ENCODE measurements at places on chromosomes 5 and 9.

DNA sequence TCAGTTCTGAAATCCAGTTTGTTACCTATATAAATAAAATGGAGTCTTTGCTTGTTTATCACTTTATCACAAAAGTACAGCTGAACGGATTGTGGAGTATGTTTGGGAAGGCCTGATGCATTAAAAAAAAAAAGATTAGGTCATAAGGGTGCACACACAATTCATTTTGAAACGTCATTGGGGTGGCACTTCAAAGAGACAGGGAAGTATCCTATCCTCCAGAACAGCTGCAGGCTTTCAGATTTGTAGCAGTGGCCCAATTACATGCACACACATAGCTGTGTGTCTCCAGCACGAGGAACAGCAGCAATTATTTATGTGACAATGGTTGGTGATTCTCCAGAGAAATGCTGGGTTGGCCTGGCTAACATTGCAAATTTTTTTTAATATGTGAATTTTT is 46.8 kb upstream of the FER start:
- DNase-seq = no peak

GRCh38 chr5:174400461-174400860 is 323.9 kb upstream of the MSX2 start:
- no peak for DNase-seq

GRCh38 chr5:37737326-37738056 is 102.3 kb downstream of the GDNF start:
- DNase-seq = no peak

- no peak for DNase-seq
Measured at GRCh38 chr5:127092690-127093089, 19.4 kb upstream of the C5orf63 start.

DNA sequence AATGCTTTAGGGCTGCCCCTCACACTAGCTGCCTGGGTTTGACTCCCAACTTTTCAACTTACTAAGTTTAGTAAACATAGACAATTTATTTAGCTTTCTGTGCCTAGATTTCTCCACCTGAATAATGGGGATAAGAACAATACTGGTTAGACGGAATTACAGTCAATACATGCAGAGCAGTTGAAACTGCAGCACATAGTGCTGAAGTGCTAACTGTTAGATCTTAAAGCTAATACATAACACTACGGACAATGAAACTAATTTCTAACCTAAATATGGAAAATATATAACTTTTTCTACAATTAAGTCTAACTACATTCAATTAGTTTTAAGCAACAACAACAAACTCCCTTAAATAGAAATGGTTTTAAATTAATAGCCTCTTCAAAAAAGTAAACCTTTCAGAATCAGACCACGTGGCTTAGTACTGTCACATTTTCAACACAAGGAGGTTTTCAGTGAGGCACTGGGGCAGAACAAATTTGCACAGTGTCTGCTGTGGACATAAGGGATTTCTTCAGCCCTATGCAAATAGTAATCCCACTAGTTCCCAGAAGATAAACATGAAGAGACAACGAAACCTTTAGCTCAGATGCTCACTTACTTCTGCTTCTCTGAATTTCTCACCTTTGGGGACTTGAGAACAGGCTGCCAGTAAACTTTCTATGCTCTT is 293.4 kb downstream of the EDIL3 start:
- no peak for DNase-seq

DNA sequence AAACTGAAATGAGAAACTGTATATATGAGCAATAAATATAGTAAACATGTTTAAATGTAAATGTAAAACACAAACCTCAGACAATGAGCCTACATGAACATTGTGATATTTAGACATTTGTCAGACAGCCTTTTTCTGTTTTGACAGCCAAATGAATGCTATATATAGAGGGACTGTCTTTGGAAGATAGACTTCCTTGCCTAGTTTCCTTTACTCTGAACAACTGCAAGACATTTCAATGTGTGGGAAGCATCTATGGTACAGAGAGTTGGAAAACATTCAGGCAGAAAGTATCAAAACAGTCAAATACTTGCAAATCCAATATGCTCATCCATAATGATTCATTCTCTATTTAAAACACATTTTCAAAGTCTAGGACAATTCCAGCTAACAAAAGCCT is 31.7 kb upstream of the TUSC1 start:
- DNase-seq = no peak

GRCh38 chr5:150649108-150650020 is 8.9 kb downstream of the SYNPO start:
- DNase-seq = no peak

GRCh38 chr5:88092358-88092757 is 176.3 kb downstream of the TMEM161B start:
- no peak for DNase-seq

DNA sequence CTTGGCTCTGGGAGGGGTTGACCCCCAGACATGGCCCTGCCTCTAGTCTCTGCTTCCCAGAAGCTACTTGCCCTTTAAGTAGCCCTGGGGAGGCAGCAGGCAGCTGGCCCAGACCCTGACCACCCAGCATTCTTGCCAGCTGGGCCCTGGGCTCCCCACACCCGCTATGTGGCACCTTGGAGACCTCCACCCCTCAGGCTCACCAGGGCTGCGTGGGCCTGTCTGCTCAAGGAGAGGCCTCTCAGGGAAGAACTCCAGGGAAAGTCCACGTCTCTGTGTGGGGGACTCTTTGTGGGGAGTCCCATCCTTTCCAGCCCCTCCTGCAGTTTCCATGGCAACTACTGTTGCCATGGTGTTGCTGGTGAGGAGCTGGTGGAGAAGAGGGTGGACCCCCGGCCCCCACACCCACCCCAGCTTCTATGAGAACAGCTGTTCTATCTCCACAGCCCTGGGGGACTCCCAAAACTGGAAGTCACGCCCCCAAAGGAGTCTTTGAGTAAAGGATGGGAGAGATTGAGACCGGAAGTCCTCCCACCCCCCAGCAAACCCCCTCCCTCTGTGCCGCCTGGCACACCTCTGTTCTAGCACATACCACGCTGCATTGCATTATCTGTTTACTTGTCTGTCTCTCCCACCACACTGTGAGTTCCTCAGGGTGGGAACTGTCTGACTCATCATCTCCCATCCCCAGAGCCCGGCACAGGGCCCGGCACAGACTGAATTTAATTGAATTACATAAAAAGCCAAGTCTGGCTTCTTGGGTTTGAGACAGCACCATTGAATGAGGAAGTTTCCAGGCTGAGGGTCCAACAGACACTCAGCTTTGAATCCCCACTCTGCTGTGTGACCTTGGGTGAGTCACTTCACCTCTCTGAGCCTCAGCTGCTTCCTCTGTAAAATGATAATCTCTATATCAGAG is 12.6 kb downstream of the DNM1 start:
- no peak for DNase-seq

All from foreskin keratinocyte (primary cell).